ENCODE measurements at places on chromosomes 6 and 20.

- no peak for DNase-seq
Measured at GRCh38 chr6:155090166-155090565, 95.1 kb downstream of the TIAM2 start.

GRCh38 chr6:83854001-83854501 is 891 bp downstream of the RIPPLY2 start:
- DNase-seq = no peak

- no peak for DNase-seq
Measured at GRCh38 chr6:22632581-22633145, 63.3 kb downstream of the HDGFL1 start.

- no peak for DNase-seq
Measured at GRCh38 chr6:123306334-123306733, 310.3 kb downstream of the CLVS2 start.

- no peak for DNase-seq
Measured at GRCh38 chr6:30113003-30113759, at the start of gene TRIM31. Gene TRIM31, minus strand, starts transcription at chr6:30113090. Its CDS starts 285 bp downstream, at chr6:30112805.

DNA sequence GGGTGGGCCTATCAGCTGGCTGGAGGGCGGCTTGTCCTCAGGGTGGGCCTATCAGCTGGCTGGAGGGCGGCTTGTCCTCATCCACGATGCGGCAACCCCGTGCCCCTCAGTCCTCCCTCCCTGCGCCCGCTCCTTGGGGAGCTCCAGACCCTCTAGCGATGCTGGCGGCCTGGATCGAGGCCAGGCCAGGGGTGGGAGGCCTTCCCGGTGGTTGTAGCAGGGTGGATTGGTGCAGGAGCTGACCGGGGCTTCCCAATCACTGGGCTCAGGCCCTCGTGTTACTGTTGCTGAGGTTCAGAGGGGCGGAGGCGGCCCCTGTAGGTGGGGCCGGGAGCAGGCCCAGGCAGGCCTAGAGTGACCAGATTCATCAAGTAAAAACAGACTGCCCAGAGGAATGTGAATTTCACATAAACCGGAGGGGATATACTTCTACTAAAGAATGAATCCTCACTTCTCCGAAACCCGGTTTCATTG is 8.8 kb downstream of the SLC17A9 start:
- no peak for DNase-seq

DNA sequence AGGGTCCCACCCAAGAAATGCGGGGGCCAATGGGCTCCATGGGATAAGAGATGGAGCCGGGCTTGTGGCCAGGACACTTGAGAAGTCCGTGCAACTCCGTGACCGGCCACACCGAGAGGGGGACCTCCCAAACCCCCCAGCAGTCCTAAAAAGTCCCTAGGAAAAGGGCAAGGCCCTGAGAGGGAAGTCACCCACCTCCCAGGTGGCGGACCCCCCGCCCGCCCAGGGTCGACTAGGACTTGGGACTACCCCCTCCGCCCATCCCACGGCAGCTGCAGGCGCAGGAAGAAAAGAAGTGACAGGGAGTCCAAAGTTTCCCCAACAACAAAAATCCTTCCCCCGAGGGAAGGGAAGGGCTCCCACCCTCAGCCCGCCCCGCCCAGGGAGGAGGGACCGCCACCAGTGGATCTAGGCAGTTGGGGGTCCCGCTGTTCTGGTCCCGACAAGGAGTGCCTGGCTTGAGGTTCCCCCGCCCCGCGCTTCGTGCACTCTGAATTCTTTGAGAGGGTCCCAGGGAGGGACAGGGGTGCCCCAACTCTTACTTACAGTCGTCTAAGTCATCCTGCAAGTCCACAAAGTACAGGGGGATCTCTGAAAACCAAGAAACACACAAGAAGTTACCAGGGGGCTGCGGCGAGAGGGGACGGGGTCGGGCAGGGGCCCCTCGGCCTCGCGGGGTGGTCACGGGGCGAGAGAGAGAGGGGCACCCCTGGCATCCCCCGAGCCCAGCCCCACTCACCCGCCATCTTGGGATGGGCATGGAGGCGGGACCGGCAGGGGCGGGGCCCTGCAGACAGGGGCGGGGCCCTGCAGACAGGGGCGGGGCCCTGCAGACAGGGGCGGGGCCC is 611 bp upstream of the RAB22A start:
- peak; percentile 56 for DNase-seq

DNA sequence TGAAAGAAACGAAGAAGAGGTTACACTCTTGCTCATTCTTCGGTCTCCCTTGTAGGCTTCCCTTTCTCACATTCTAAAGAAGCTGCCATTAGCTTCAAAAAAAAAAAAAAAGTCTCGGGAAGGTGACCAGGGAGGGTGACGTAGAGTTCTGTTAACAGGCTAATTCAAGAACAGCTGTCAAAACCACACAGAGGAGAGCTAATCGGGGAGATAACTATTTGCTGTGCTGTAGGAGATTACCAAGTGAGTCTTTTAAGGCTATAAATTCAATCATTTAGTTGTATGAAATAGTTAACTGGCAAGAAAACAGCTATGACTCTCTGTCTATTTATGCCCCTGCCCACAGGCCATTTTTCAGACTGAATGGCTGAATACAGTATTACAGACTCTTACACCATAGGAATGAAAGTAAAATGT is 256.8 kb downstream of the SYNE1 start:
- no peak for DNase-seq

DNA sequence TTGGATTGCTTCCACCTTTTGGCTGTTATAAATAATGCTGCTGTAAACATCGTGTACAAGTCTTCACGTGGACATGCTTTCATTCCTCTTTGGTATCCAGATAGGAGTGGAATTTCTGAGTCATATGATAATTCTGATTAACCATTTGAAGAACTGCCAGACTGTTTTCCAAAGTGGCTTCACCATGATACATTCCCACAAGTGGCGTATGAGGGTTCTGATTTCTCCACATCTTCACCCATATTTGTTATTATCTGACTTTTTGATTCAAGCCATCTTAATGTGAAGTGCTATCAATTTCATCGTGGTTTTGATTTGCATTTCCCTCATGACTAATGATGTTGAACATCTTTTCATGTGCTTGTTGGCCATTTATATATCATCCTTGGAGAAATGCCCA is 2.9 kb upstream of the SNRPB start:
- no peak for DNase-seq

DNA sequence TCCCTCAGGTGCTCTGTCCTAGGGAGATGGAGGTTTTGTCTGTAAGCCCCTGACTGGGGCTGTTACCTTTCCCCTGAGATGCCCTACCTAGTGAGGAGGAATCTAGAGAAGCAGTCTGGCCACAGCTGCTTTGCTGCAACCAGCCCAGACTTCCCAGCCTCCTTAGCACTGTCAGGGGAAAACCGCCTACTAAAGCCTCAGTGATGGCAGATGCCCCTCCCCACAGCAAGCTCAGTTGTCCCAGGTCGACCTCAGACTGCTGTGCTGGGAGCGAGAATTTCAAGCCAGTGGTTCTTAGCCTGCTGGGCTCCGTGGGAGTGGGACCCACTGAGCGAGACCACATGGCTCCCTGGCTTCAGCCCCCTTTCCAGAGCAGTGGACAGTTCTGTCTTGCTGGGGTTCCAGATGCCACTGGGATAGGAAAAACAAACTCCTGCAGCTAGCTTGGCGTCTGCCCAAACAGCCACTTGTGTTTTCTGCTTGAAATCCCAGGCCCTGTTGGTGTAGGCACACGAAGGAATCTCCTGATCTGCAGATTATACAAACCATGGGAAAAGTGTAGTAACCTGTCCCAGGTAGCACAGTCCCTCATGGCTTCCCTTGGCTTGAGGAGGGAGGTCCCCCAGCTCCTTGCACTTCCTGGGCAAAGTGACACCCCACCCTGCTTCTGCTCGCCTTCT is 146.4 kb upstream of the PROKR2 start:
- DNase-seq = no peak

DNA sequence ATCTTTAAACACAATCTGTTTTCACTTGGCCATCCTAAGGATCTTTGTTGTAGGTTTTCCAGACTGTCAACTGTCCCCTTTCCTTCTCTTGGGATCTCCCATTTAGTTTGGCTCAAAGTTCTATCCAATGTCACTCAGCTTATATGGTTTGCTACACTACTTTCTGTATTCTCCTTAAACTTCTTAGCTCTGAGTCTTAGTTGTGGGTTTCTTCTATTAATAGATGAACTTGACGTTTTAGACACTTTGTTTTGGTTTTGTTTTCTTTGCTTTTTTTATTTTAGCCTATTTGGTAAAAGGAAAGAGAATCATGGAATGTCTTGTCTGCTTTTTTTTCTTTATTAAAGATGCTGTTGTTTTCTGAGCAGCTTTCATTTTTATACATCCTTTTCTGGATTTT is 11.4 kb downstream of the RMND1 start:
- DNase-seq = no peak

DNA sequence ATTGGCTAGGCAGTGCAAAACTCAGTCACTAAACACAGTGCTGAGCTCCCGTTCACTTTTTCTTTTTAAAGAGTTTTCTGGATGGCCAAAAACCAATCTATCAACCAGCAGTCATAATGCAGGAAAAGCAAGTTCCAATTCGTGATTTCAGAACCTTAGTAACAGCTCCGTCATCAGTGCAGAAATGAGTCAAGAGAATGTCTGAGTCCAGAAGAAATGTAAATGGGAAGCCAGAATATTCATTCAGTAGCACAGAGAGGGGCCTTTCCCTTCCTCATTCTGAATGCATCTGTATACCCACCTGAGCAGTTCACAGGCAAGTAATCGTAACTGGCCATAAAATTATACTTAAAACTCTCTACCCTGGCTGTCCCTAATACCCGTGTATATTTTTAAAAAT is 20.4 kb downstream of the HUS1B start:
- peak; percentile 16 for DNase-seq

DNA sequence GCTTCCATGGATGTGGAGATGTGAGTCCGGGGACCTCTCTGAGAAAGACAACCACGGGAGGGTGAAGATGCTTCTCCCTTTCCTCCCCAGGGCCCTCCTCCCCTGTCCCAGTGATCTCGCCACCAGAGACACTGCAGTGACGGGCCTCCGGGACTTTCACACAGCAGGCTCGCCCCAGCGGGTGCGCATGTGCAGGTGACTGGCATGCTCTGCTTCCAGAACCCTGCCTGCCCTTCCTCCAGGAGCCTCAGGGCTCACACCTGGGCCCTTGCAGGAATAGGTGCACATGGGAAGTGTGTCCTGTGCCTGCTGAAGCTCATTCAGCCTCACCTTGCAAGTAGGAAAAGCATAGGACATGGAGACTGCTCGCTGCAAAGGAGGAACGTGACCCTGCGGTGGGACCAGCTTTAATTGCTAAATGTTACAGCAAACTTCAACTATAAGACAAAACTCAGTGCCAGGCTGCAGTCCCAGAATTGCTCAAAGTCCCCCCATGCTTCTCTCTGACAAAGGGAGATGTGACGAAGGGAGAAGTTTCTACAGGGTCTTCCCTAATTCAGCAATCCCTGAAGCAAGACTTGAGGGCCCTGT is 19.2 kb downstream of the CST8 start:
- no peak for DNase-seq

DNA sequence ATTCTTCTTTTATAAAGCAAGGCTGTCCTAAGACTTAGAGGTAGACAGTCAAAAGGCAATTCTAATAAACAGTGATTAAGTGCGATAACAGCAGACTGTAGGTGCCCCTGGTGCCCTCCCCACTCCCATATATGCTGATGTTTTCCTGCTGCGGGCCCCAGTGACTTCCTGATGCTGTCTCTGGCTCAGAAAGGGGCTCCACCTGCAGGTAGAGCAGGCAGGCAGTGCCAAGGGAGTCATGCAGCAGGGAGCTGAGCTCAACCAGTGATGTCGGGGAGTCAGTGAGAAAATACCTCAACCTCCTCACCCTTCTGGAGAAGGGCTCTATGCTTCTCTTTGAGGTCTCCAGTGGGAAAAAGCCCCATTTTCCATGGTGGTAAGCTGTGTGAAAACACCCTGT is 126.7 kb upstream of the SSTR4 start:
- DNase-seq = no peak

- DNase-seq = no peak
Measured at GRCh38 chr20:58147628-58148370, 80.7 kb downstream of the ANKRD60 start.

DNA sequence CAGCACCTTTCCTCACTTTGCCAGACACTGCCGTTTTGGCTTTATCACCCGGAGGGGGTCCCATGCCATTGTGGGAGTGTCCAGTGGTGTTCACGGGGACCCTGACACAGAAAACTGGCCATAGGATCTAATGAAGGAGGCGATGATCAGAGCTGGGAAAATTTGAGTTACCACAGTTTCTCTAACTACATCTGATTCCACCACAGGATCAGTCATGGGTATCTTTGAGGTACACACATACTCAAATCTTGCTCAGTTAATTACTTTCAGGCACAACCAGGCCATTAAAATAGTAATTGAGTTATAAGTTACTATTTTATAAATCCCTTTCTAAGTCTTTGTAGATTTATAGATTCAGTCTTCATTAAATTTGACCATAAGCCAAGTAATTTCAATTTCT is 215.1 kb downstream of the PRL start:
- DNase-seq = no peak

DNA sequence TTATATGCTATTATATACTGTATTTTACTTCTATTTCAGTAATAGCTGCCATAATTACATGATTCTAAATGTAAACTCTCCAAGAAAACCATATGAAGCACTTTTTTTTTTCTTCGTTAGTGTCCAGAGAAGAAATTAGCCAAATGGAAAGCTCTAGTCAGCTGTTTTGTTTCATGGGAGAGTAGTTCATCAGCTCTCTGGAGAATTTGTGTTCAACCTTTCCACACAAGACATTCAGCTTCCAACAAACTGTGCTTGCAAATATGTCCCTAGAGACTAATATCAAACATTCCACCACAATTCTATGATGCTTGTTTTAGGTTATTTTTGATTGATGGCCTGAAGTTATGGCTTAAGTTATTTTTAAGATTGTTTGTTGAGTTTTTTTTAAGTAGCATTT is 19.5 kb downstream of the FHL5 start:
- DNase-seq = no peak

DNA sequence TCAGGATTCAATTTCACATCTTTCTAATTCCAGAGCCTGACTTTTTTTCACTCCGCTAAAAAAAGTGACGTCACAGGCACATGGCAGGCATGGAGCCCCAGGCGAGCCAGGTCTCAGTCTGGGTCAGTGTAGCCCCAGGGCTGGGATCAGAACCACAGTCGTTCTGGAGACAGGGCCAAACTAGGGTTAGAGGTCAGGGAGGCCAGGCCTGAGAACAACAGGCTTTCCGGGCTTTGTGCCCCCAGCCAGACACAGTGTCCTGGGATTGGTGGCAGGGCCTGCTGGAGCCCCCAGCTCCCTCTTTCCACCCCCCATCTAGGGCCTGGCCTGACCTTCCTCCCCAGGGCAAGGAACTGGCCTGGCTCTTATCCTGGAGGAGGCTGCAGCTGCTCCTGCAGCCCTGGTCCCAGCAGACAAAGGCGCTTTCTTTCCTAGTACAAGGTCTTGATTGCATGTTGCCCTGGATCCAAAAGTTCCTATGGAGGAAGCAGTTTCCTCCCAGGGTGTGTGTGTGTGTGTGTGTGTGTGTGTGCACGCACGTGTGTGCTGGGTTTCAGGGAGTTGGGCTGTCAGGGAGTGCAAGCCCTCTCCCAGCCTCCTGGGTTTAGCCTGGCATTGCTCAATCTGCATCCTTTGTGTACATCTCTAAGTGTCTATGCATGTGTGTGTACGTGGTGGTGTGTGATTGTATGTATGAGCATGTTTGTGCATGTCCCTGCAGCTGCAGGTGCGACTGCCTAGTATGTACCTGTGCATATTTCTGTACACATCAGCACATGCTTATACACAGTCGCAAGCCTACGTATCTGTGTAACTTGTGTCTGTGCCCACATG is 26.5 kb upstream of the EMILIN3 start:
- DNase-seq = no peak

All from activated CD4-positive, alpha-beta T cell treated with anti-CD3 and anti-CD28 coated beads, Interleukin-2, amount 50 U/mL, for 48 hours (primary cell).